Omental fat pad (tissue), 4 donors: ENCODE measurements at places on chromosomes 7 and 10. TPM values are rescaled to one million over a fixed set of nuclear protein-coding genes. Genes with fewer than 3 reads are reported as not detected.

TCAF2 gene
- total RNA-seq = 7.7 TPM

MBL2 gene
- total RNA-seq = not detected

ZNF467 gene
- 4.2 TPM for total RNA-seq

SFTPA2 gene
- 0.25 TPM for total RNA-seq

NPTX2 gene
- total RNA-seq = 11.3 TPM

CCNJ gene
- total RNA-seq = 5.5 TPM

CTAGE4 gene
- not detected for total RNA-seq

FAM25G gene
- not detected for total RNA-seq

CNPY1 gene
- not detected for total RNA-seq

OR2A42 gene
- not detected for total RNA-seq

SPDYE11 gene
- not detected for total RNA-seq

CYP2C18 gene
- total RNA-seq = not detected

PLAU gene
- 15.6 TPM for total RNA-seq
